ENCODE measurements at places on chromosomes 16 and 17.

- no peak for DNase-seq
Observed at GRCh38 chr16:67302970-67303369, 23.6 kb downstream of the KCTD19 start.

DNA sequence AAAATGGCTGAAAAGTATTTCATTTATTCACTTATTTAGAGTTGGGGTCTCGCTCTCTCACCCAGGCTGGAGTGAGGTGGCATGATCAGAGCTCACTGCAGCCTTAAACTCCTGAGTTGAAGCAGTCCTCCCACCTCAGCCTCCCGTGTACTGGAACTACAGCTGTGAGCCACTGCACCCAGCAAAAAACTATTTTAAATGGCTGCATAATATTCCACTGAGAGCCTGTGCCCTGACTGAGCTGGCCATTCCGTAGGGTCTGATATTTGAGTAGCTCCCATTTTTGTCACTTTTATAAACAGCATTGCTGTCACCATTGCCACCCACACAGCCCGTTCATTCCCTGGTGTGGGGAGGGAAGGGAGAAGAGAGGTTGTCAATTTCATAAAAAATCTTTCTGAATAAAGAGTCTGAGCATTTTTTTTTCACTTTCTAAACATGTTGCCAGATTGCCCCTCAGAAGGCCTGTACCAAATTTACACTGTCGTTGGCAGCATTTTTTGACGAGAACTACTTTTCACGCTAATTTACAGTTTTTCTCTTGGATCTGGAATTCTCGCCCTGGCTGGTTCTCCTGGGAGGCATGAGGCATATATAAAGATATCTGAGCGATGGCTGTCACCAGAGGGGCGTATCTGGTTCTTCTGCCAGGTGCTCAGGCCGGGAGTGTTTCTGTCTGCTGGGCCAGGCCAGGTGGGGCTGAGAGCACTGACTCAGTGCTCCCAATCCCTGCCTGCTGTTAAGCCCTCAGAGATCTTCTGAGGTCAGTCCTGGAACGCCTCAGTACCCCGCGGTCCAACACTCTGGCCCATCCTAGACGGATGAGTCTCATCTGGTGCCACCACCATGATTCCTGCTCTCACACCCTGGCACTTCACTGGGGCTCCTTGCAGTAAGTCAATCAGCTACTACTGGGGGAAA is 7.2 kb upstream of the KIFC3 start:
- no peak for DNase-seq

DNA sequence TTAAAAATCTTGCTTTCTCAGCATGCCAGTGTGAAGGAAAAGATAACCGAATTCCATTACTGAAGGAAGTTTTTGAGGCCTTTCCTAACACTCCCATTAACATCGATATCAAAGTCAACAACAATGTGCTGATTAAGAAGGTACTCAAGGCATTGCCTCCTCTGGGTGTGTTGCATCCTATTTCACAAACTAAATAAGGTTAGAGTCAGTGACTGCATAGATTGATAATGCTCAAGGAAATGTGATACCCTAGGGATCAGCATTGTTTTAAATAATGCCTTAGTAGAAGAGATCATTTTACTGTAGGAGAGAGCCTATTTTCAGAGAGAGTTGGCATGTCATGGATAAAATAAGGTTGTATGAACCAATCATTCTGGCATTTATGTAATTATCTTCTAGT is 36.8 kb downstream of the GDPD1 start:
- no peak for DNase-seq

DNA sequence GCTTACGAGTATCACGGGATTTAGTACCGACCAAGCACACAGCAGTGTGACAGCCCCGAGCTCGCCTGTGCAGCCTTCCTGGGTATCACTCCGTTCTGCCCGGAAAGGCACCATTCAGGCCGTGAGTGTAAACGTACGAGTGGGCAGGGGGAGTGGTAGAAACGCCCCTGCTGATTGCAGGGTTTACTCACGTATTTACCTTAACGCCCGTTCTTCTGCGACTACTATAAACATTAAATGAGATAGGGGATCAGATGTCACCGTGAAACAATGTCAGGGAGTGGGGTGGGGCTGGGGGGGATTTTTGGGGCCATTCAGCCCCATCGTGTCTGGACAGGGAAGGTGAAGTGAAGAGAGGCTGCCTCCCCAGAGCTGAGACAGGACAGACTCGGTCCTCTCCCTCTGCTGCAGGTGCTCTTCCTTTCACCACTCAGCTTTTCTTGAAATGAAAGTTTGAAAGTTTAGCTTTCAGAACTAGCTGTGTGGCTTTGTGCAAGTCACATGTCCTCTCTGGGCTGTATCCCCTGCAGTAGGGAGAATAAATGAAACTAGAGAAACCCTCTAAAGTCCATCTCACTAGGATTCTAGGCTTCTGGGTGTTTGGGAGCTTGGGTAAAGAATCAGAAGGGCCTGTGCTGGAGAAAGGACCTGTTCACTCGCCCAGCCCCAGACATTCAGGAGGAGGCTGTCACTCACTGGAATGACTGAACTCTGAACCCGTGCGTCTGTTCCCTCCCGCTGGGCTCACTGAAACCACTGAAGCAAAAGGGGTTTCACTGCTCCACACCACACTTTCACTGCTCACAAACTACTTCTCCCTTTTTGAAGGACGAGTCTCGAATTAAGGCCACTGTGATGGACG is 66.7 kb downstream of the RPA1 start:
- no peak for DNase-seq

GRCh38 chr16:86122681-86123342 is 223.8 kb downstream of the IRF8 start:
- no peak for DNase-seq

DNA sequence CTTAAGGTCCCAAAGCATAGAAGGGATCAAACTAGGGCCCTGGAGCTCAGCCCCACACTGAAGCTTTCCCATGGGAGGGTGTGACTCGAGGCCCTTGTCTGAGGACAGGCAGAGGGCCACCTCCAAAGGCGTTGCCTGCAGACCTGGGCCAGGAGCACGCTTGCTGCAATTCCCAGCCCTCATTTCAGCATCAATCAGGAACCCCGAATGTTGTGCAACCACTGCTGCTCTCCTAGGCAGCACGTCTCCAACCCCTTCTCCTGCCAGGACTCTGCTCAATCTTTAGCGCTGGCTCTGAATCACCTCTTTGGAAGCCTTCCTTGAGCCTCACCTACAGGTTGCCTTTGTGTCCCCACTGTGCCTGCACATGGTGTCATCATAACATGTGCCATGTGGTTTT is 14.0 kb upstream of the ATP2C2 start:
- no peak for DNase-seq

DNA sequence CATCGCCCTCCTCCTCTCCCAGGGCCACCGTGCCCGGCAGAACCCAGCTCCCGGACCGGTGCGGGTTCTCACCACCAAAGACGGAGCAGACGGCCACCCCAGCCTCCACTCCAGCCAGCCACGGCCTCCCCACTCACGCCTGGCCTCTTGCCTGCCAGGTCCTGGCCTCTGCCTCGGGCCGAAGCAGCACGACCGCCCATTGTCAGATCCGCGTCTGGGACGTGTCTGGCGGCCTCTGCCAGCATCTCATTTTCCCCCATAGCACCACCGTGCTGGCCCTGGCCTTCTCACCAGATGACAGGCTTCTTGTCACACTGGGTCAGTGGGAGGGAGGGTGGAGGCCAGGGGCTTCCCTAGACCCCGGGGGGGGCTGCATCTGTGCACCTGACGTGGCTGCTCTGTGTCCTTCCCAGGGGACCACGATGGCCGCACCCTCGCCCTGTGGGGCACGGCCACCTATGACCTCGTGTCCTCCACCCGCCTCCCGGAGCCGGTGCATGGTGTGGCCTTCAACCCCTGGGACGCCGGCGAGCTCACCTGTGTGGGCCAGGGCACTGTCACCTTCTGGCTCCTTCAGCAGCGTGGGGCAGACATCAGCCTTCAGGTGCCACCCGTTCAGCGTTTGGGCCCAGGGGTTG is 6.6 kb upstream of the RHOT2 start:
- no peak for DNase-seq

- DNase-seq, result no peak
Observed at GRCh38 chr17:63772801-63773271, 561 bp downstream of the CCDC47 start.

DNA sequence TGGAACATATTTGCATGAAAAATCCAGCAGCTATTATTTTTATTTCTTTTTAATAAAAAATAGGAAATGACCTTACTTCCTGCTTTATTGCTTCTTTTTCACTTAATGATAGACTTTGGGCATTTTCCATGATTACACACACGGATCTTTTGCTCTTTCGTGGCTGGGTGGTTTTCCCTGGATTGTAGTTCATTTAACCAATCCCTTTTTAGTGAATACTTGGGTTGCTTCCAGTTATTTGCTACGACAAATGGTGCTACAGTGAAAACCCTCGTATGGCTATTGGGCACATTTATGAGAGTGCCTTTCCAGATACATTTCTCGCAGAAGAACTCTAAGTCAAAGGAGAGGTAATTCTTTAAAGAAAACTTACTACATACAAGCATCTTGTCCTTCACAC is 38.6 kb downstream of the FOXL1 start:
- no peak for DNase-seq
